RPMI7951 (cell line): ENCODE measurements at places on chromosomes 6 and 20. TPM values are rescaled to one million over a fixed set of nuclear protein-coding genes. Genes with fewer than 3 reads are reported as not detected.

BACH2 gene
- 1.4 and 2.0 TPM in 2 replicates for total RNA-seq

IMPG1 gene
- total RNA-seq = not detected in 2 replicates

AGER gene
- total RNA-seq = 0.98 and 1.6 TPM in 2 replicates

LY6G6C gene
- total RNA-seq = not detected in 2 replicates

SPINT4 gene
- not detected in 2 replicates for total RNA-seq

CCN5 gene
- not detected in 2 replicates for total RNA-seq

COL11A2 gene
- 0.12 TPM in 1 of 2 replicates, not detected in the other for total RNA-seq

AVP gene
- not detected in 2 replicates for total RNA-seq

SPATS1 gene
- not detected in 2 replicates for total RNA-seq

METTL24 gene
- not detected in 2 replicates for total RNA-seq

CGAS gene
- total RNA-seq = 13.8 and 20.5 TPM in 2 replicates

ADGRF5 gene
- total RNA-seq = 0.12 and 0.20 TPM in 2 replicates

TMEM217 gene
- total RNA-seq = 0.78 and 0.84 TPM in 2 replicates

SLC52A3 gene
- not detected in 2 replicates for total RNA-seq

LAMA4 gene
- 7.6 and 7.7 TPM in 2 replicates for total RNA-seq

KIF25 gene
- 0.36 and 0.39 TPM in 2 replicates for total RNA-seq

FHL5 gene
- not detected in 2 replicates for total RNA-seq

C6orf141 gene
- 0.20 and 0.60 TPM in 2 replicates for total RNA-seq

HSPA12B gene
- total RNA-seq = not detected in 2 replicates

TCF15 gene
- total RNA-seq = 0.24 TPM in 1 of 2 replicates, not detected in the other

TMEM74B gene
- not detected in 2 replicates for total RNA-seq

ERVFRD-1 gene
- total RNA-seq = not detected in 2 replicates

GMPR gene
- 33.5 and 34.9 TPM in 2 replicates for total RNA-seq

SLX4IP gene
- 3.7 and 4.7 TPM in 2 replicates for total RNA-seq

SLC35B3 gene
- total RNA-seq = 18.8 and 20.4 TPM in 2 replicates

CCN6 gene
- total RNA-seq = 0.24 TPM in 1 of 2 replicates, not detected in the other

MAS1 gene
- total RNA-seq = not detected in 2 replicates

RNF39 gene
- total RNA-seq = not detected in 2 replicates

ZNF334 gene
- total RNA-seq = not detected in 2 replicates

CFB gene
- 0.72 and 1.8 TPM in 2 replicates for total RNA-seq

DEF6 gene
- 0.72 and 1.4 TPM in 2 replicates for total RNA-seq

DDX43 gene
- total RNA-seq = not detected in 2 replicates
